ENCODE measurements at places on chromosomes 3 and 15.
A peak's percentile ranks its signal among the peaks of the same experiment; 100 is the strongest.

DNA sequence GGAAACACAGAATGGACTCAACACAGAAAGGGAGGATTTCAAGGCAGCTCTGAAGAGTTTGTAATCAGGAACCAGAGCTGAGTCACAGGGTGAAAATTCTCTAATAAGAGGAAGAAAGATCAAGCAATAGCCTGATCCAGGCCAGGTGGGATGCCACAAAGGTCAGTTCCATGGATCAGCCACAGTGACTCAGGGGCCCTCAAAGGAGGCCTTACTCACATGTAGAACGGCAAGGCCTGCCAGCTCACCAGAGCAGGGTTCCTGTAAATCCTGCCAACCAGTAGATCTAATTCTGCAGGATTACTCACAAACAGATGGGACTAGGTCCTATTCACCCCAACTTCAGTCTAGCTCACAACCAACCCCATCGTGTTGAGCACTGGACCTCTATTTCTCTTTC, 78.3 kb upstream of the PPP2R3A start:
- DNase-seq, result no peak

DNA sequence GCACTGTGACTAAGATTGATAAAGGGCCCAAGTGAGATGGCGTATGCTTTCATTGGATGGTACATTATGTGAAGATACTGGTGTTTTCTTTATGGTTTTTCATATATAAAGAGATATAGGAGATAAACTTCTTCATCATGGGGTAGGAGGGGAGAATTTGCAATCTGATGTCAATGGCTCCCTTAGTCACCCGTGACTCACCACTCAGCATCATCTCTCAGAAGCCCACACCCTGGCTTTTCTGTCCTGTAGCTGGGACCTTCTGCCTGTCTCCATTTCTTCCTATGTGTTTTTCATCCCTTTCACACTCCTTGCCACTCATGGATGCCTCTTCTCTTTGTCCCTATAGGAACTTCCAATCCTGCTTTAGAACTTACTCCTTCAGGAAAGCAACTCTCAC, 114.3 kb upstream of the SEMA6D start:
- no peak for DNase-seq

- DNase-seq, result no peak
Observed at GRCh38 chr3:30349507-30349906, 256.9 kb upstream of the TGFBR2 start.

DNA sequence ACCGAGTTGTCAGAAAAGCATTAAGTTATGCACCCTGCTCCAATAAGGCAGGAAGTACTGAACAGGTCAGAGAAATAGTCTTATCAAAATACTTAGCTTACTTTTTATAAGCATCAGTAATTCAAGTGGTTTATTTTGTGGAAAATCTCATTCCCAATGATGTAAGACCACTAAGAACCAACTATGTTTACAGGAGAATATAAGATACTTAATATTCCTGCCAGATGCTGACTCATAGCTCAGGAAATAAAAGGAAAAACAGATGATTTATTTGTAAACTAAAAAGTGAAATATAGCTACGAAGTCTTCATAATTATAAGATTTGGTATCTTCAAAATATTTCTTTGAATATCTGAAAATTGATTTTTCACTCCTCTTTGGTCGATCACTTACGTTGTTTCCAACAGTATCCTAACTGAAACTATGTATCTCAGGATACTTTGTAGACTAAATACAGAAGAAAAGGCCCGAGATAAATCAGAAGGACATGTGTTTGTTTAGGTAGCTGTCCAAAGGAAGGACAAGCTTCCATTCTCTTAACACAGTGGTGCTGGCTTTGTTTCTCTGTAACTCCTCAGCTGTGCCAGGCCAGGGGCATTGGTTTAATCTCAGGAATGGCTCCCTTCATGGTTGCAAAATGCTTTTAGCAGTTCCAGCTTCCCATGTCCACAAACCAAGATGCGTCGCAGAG, 295.8 kb downstream of the GBE1 start:
- no peak for DNase-seq

DNA sequence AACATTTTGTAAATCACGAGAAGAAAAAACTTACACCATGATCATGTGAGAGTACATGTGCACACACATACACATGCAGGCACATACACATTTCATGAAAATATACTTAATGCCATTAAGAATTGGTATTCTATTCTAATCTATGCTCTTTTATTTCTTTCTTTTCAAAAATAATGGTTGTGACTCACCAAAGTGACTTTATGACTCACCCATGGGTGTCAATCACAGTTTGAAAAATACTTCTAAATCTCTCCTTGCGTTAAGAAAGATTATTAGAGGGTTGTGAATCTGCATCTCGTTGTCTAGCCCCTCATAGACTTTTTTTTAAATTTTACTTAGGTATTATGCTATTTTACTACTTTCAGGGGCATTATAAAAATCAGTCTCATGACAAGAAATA, 254.2 kb downstream of the TUSC7 start:
- no peak for DNase-seq

DNA sequence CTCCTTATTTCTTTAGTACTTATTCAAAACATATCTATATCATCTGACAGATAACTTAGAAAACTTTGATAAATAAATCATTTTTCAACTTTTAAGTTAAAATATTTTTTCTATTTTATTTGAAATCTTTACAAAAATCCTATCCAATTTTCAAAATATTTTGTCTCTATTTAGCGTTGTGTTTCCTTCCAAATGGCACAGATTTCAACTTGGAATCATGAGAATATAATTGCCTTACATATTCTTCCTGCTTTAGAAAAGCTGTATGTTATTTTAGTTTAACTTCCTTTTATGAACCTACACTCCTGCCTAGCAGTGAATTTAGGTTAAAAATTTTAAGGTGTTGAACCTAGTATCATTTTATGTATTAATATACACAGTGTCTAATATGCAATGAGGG, 38.2 kb downstream of the BCHE start:
- DNase-seq, result no peak

DNA sequence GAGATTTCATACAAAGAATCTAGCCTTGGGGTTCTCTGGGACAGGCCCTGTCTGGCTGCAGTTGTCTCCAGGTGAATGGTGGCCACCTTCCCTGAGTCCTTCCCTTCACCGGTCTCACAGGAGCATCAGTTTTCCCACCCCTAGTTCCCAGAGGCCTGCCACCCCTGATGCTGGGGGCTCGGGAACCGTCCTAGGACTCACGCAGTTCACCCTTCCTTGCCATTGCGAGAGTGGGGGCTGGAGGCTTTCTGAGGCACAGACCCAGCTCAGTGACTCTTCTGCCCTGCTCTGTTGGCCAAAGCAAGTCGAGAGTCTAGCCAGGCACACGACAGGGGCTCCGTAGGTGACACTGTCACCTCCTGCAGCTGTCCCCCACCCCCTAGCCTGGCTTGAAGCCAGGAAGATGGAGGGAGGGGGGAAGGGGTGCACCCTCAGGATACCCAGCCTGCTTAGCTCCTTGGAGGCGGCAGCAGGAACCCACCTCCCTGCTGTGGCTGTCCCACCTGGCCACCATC, 130.3 kb downstream of the NUP210 start:
- no peak for DNase-seq

GRCh38 chr3:134072881-134073582, 43.3 kb upstream of the SLCO2A1 start:
- no peak for DNase-seq

- DNase-seq, result no peak
Observed at GRCh38 chr15:74873756-74874424, 725 bp upstream of the SCAMP2 start.

DNA sequence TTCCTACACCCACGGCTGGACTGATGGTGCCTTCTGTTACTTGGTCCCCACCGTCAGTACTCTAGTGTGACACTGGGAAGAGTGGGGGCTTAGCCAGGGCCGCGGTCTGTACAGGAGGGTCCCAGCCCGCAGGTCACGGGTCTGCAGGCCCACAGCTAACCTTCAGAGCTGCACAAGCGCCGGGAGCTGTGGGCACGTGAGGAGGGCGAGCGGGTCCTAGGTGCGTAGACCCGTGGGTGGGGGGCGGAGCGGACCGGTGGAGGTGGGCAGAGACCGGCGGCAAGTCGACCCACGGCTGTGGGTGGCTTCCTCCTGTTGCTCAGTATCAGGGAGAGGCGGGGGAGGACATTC, 1.2 kb downstream of the TNFAIP8L3 start:
- DNase-seq, result no peak

GRCh38 chr15:72758182-72758581, 25.4 kb downstream of the ADPGK start:
- DNase-seq, result no peak

GRCh38 chr3:30894521-30895251, at the start of gene GADL1:
Gene GADL1, minus strand, starts transcription at chr3:30894661. Its CDS starts 47 bp downstream, at chr3:30894614.
- DNase-seq, result peak; percentile 34

DNA sequence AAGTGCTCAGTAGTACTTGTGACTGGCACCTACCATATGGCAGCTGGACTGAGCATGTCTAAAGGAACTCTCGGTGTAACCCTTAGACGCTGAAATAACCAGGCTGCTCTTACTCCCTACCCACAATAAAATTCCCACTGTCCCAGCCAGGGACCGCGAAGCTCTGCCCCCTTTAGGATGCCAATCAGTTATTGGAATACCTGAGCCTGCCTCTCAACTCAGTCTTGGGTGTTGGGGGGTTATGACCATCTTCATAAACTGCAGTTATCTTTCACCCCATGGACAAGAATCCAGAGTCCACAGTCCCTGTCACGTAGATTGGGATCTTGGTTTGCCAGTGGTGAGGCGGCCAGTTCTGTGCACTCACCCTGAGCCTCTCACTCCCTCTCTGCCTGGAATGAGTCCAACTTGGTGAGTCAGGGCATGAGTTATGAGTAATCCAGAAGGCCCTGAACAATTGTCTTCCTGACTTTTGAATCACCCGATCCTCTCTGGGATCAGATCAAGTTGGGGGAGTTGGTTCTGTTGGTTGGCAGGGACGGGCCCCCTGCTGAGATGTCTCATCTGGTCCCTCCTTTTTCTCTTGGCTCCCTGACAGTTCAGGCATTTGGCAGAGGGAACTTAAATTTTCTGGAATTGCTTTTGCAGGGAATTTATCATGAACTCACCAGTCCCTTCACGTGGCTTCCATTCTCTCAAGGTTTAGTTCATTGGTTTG, 120.1 kb upstream of the UBE2E1 start:
- no peak for DNase-seq

GRCh38 chr3:23304424-23304823, 101.3 kb downstream of the UBE2E2 start:
- no peak for DNase-seq

GRCh38 chr3:82494977-82495489, 733.6 kb upstream of the GBE1 start:
- no peak for DNase-seq

GRCh38 chr15:78508272-78508671, 895 bp downstream of the HYKK start:
- DNase-seq, result no peak

DNA sequence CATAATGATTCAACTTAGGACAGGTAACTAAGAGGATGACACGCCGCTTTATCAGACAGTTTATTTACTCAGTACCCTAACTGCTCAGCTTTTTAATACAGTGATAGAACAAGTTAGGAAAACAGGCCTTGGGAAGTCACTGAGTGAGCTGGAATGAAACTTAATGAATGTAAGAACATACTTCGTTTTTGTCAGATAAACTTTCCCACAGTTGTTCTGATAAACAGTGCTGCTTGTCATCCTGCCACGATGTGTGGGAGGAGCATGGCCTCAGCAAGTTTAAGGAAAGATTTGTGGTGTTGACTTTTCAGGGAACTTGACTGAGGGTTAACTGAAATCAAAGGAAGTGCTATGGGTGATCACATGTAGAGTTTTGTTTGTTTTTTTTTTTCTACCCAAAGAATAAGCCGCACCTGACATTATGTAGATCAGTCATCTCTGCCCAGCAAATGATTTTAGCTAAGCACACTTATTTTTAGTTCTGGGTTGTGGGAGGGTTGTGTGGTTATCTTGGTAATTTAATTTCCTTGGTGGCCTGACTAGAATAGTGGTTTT, 5.6 kb upstream of the P2RY14 start:
- no peak for DNase-seq

DNA sequence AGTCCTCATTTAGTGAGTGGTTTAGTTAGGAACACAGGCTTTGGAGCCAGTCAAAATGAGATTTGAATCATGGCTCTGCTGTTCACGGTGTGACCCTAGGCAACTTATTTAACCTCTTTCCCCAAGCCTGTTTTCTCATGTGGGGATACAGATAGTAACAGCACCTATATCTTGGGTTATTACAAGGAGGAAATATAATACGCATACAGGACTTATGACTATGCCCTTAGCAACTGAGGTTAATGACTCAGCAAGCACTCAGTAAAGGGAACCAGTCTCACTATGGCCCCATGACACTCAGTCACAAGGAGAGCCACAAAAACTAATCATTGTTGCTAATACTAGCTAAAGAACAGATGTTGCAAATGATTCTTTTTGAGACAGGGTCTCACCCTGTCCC, 45.9 kb downstream of the SUMF1 start:
- DNase-seq, result peak; percentile 56

- DNase-seq, result no peak
Observed at GRCh38 chr15:83871808-83872559, 218.1 kb downstream of the ADAMTSL3 start.

DNA sequence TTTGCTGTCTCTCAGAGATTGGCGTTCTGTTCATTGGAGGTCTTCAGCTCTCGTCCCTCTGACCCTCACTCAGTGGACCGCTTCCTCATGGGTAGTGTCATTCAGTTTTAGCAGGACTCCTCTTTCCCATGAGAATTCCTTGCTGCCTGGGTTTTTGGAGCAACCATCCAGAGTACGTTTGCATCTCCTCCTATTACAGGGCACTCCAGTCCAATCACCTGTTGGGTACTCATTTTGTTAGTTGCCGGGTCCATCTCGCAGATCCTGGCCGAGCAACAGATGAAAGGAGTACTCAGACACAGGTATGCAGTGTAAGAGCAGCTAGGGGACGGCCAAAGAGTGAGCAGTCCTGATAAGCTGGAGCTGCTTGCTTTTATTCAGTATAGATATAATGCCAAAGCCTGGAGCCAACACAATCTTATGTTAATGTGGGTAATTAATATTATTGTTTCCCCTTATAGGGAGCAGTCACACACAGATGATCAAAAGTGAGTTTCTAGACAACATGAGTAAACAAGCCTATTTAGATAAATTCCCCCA, 49.6 kb downstream of the ISG20 start:
- no peak for DNase-seq
